ENCODE measurements at places on chromosomes 1 and 21. TPM values are rescaled to one million over a fixed set of nuclear protein-coding genes. Genes with fewer than 3 reads are reported as not detected.

The KIF17 gene
- not detected for total RNA-seq

GRCh38 chr21:34182436-34182835 is 109.1 kb downstream of the MRPS6 start:
- H3K27ac ChIP-seq, result no peak overlapping the region
- no peak for DNase-seq
- H3K4me1 ChIP-seq, result no peaks in the 10 kb centered on the region

The FCRLA gene
- total RNA-seq, result not detected

The KRTAP19-1 gene
- not detected for total RNA-seq

GRCh38 chr1:7552402-7552801 is 218.7 kb upstream of the VAMP3 start:
- no peak for DNase-seq
- H3K4me1 ChIP-seq, result peaks cover 26% of the 10 kb centered on the region
- H3K36me3 ChIP-seq, result no peaks in the 10 kb centered on the region
- no peak overlapping the region for H3K4me3 ChIP-seq
- no peak overlapping the region for H3K27ac ChIP-seq

- no peak overlapping the region for H3K27ac ChIP-seq
- H3K36me3 ChIP-seq, result no peaks in the 10 kb centered on the region
- H3K4me1 ChIP-seq, result no peaks in the 10 kb centered on the region
- no peak overlapping the region for H3K4me3 ChIP-seq
- H3K27me3 ChIP-seq, result peaks cover 5% of the 10 kb centered on the region
- no peak for DNase-seq
Measured at GRCh38 chr1:92218559-92218958, 844 bp downstream of the C1orf146 start.

DNA sequence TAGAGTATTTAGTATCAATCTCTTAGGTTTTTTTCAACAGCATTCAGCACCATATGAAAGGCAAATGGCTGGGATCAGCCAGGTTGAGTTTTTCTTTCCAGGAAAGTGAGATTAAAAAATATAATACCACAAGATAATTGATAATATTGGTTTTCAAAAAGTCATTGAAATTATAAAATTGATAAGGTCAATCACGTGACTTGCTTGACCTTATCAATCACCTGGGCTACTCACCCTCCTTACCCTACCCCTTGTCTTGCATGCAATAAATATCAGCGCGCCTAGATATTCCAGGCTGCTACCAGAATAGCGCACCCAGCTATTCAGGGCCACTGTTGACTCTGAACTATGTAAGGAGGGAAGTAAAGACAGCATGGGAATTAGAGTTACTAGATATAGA is 31.5 kb downstream of the EBNA1BP2 start:
- no peak overlapping the region for H3K4me3 ChIP-seq
- H3K36me3 ChIP-seq, result no peaks in the 10 kb centered on the region
- H3K4me1 ChIP-seq, result no peaks in the 10 kb centered on the region
- DNase-seq, result no peak

GRCh38 chr1:107450899-107451664 is 310.2 kb downstream of the NTNG1 start:
- H3K4me1 ChIP-seq, result no peaks in the 10 kb centered on the region
- no peak overlapping the region for H3K4me3 ChIP-seq
- no peak for DNase-seq
- no peaks in the 10 kb centered on the region for H3K36me3 ChIP-seq
- H3K27ac ChIP-seq, result no peak overlapping the region

DNA sequence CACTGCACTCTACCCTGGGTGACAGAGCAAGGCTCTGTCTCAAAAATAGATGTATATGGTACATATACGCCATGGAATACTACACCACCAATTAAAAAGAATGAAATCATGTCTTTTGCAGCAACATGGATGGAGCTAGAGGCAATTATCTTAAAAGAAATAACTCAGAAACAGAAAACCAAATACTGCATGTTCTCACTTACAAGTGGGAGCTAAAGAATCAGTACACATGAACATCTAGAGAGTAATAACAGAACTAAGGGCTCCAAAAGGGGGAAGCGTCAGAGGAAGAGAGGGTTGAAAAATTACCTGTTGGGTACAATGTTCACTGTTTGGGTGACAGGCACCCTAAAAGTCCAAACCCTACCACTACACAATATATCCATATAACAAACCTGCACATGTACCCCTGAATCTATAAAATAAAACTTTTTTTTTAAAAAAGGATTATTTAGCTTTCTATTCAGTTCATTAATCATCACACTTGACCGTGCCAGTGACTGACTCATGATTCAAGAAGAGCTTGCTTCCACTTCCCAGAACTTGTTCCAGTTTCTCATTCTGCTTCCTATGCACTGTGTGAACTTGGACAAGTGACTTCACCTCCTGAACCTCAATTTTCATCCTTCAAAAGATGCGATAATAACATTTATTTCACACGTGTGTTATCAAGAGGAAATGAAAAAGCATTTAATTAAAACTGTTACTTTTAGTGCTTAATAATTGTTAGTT is 109.6 kb downstream of the PLPP3 start:
- no peaks in the 10 kb centered on the region for H3K36me3 ChIP-seq
- no peak overlapping the region for H3K27ac ChIP-seq
- no peak overlapping the region for H3K4me3 ChIP-seq
- H3K27me3 ChIP-seq, result peaks cover 48% of the 10 kb centered on the region

DNA sequence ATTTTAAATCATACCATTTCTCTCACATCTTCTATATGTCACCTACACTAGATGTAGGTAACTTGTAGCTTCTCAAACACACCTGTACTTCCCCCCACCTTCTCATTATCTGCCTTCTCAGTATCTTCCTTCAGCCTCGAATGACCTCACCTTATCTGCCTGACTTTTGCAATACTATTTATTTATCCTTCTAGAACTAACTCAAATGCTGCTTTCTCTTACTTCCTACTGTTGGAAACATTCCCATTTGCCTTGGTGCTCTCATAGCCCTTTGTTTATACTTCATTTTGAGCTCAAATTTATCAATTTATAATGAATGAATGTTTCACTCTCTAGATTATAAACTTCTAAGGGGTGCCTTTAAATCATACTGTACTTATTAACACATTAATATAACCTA is 50.4 kb upstream of the KIAA1614 start:
- no peak overlapping the region for H3K4me3 ChIP-seq
- DNase-seq, result no peak
- H3K36me3 ChIP-seq, result peaks cover 5% of the 10 kb centered on the region
- H3K27ac ChIP-seq, result no peak overlapping the region

The VSIG8 gene
- not detected for total RNA-seq

- peaks cover 11% of the 10 kb centered on the region for H3K4me1 ChIP-seq
- H3K27ac ChIP-seq, result no peak overlapping the region
Measured at GRCh38 chr1:232704694-232705680, 75.1 kb upstream of the SIPA1L2 start.

GRCh38 chr1:234608025-234608910 is 1.7 kb downstream of the IRF2BP2 start:
- H3K36me3 ChIP-seq, result peaks cover 47% of the 10 kb centered on the region
- no peaks in the 10 kb centered on the region for H3K27me3 ChIP-seq
- peaks cover 72% of the 10 kb centered on the region for H3K4me1 ChIP-seq
- DNase-seq, result peak; percentile 84

DNA sequence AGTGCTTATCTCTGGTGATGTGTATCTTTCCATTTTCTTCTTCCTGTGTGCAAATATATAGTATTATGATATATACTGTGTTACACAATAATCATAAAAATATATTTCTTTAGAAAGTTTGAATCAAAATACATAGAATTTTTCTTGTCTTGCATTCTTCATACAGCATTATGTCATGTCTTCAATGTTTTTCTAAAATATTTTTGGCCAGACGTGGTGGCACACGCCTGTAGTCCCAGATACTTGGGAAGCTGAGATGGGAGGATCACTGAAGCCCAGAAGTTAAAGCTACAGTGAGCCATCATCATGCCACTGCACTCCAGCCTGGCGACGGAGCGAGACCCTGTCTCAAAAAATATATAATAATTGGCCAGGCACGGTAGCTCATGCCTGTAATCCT is 41.6 kb downstream of the IL6R start:
- H3K27ac ChIP-seq, result no peak overlapping the region
- peaks cover 9% of the 10 kb centered on the region for H3K27me3 ChIP-seq
- DNase-seq, result no peak
- H3K36me3 ChIP-seq, result no peaks in the 10 kb centered on the region

- H3K36me3 ChIP-seq, result no peaks in the 10 kb centered on the region
- DNase-seq, result no peak
- no peaks in the 10 kb centered on the region for H3K27me3 ChIP-seq
Measured at GRCh38 chr1:246583448-246584185, 17.4 kb downstream of the CNST start.

- H3K4me3 ChIP-seq, result peak overlapping the region; percentile 8
- no peak for DNase-seq
- peaks cover 25% of the 10 kb centered on the region for H3K36me3 ChIP-seq
Measured at GRCh38 chr1:35460796-35461195, 96.4 kb downstream of the KIAA0319L start.

GRCh38 chr1:236760986-236761385 is 34.1 kb upstream of the MTR start:
- no peak for DNase-seq
- H3K4me3 ChIP-seq, result no peak overlapping the region
- peaks cover 13% of the 10 kb centered on the region for H3K27me3 ChIP-seq
- peaks cover 3% of the 10 kb centered on the region for H3K4me1 ChIP-seq
- no peaks in the 10 kb centered on the region for H3K36me3 ChIP-seq
- H3K27ac ChIP-seq, result no peak overlapping the region

The KRTAP13-2 gene
- total RNA-seq, result not detected

DNA sequence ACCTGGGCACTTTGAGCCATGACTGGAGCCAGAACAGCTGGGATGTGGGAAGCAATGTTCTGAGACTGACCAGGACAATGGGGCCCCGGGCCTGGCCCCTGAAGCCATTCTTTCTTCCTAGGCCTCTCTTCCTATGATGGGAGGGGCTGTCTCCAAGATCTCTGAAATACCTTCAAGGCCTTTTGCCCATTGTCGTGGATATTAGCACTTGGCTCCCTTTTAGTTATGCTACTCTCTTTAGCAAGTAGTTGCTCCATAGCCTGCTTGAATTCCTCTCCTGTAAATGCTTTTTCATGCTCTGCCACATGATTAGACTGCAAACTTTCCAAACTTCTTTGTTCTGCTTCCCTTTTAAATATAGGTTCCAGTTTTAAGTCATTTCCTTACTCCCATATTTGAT is 262.9 kb upstream of the CACYBP start:
- no peak overlapping the region for H3K27ac ChIP-seq
- no peak for DNase-seq
- H3K4me1 ChIP-seq, result peaks cover 3% of the 10 kb centered on the region
- H3K4me3 ChIP-seq, result no peak overlapping the region
- peaks cover 8% of the 10 kb centered on the region for H3K36me3 ChIP-seq
- H3K27me3 ChIP-seq, result no peaks in the 10 kb centered on the region

The PRAMEF26 gene
- total RNA-seq, result not detected
